ENCODE measurements at places on chromosomes 4 and X.
A peak's percentile ranks its signal among the peaks of the same experiment; 100 is the strongest.

DNA sequence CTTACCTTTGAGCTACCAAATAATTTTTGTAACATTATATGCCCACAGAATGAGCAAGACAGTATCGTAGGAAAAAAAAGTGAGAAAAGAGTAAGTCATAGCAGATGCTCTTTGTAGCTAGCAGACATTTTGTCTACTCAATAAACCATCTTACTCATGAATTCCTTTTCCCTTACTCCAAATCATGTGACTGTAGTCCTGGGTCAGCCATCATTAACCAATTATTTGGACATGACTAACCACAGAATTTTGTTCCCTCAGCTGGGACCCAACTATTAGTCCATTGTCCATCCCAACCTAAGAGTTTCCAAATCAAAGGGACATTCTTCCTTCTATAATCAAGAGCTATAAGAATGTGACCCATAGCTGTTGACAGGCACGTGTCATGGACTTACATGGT lies 11.4 kb downstream of the UBE2D3 start:
- peak; percentile 19 for DNase-seq

DNA sequence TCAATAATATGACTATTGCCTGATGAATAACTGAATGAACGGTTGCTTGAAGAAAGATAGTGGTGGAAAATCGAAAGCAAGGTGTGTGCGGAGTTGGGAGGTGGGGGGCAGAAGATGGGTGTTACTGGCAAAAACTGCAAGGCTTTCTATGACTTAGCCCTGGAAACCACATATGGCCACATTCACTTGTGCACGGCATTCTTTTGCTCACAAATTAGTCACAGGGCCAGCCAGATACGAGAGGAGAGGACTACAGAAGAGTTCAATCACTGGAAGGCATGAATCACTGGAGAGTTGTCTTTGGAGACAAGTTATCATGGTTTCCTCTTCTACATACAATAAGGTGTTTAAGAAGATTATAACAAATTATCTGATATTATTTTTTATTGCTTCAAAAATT lies 626.5 kb upstream of the CPEB2 start:
- no peak for DNase-seq

DNA sequence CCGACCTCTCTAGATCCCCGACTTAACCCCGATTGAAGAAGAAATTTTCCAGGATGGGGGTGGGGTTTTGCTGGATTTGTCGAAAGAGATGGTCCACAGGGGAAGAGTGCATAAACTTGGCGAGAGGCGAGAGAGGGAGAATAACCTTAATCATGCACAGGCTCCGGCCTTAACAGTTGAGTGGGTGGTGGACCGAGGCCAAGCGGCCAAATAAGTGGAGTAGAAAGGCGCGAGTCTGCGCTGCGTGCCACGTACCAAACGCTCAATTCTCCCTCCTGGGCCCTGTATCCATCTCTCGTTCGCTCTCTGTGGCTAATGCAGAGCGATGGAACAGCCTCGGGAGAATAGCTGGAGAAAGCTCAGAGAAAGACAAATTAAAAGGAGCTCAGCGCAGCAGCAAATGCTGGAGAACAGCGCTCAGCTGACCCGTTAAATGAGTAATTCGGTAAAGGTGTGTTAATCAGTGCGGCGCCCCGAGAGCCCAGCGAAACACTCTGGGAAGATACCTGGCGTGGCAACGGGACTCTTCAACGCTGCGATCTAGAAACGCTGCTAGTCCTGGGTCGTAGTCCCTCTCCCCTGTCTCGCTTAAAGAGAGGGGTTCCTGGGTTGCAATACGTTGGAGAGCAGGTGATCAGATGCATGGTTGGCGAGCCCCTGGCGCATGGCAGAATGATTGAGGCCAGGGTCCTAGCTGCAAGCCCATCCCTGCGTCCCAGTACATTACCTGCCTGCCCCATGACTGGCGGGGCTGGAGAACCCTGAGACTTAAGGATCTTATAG lies 887 bp upstream of the IL1RAPL2 start:
- no peak for DNase-seq

GRCh38 chr4:153919667-153920066 lies 130.8 kb upstream of the SFRP2 start:
- no peak for DNase-seq

DNA sequence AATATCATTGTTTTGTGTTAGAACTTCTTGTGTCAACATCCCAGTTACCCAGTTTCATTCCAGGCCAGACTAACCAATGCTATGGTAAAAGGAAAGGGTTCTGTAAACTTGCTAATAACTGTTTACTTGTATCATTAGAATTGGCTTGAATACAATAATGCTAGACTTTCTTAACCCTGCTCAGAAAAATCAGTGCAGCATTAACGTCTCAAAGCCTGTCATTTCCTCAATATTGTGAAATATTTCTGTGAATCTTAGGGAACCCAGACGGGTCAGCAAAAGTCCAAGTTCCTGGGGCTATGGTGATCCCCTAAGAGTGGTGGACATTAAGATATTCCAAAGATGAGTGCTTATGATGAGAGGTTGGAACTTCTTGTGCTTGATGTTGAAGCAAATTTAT lies 541.2 kb upstream of the MAGEB18 start:
- DNase-seq, result no peak

All from AG09319 (cell line).